A549 treated with GW870086 at 1 μM for 4 hours (cell line): ENCODE measurements at places on chromosomes 6 and 20. TPM values are rescaled to one million over a fixed set of nuclear protein-coding genes. Genes with fewer than 3 reads are reported as not detected.

Gene RIPOR2
- 0.13 to 0.18 TPM (median 0.15 TPM) in 4 of 5 replicates, not detected in the other for total RNA-seq

Gene MAFB
- total RNA-seq: 0.13 to 0.31 TPM (median 0.16 TPM) in 5 replicates

Gene PBOV1
- total RNA-seq: not detected in 5 replicates

Gene FHL5
- not detected in 5 replicates for total RNA-seq

Gene SLC17A3
- total RNA-seq: 0.86 to 1.4 TPM (median 1.3 TPM) in 5 replicates

Gene ZFAND3
- total RNA-seq: 39.3 to 52.5 TPM (median 51.2 TPM) in 5 replicates

Gene OR12D3
- total RNA-seq: not detected in 5 replicates

Gene ZNF391
- total RNA-seq: 0.21 to 0.32 TPM (median 0.25 TPM) in 5 replicates

Gene CST9L
- total RNA-seq: not detected in 5 replicates

Gene CPXM1
- not detected in 5 replicates for total RNA-seq

Gene SGK2
- total RNA-seq: 8.2 to 10.4 TPM (median 9.3 TPM) in 5 replicates

Gene PROKR2
- not detected in 5 replicates for total RNA-seq

Gene SLC17A1
- total RNA-seq: 0.12 TPM in 1 of 5 replicates, not detected in the others

Gene CDH26
- total RNA-seq: 0.10 to 0.23 TPM (median 0.15 TPM) in 4 of 5 replicates, not detected in the other

Gene GABRR1
- total RNA-seq: not detected in 5 replicates

Gene SCAF8
- 15.5 to 20.0 TPM (median 18.1 TPM) in 5 replicates for total RNA-seq

Gene VSX1
- total RNA-seq: 0.43 to 1.1 TPM (median 0.61 TPM) in 5 replicates

Gene RIPPLY2
- total RNA-seq: 0.26 to 1.5 TPM (median 0.58 TPM) in 4 of 5 replicates, not detected in the other

Gene SLPI
- 10.3 to 12.4 TPM (median 11.8 TPM) in 5 replicates for total RNA-seq

Gene RNF146
- total RNA-seq: 8.2 to 11.2 TPM (median 10.5 TPM) in 5 replicates

Gene ATP9A
- 11.1 to 16.4 TPM (median 15.6 TPM) in 5 replicates for total RNA-seq

Gene UNC5CL
- total RNA-seq: 0.34 to 1.1 TPM (median 0.60 TPM) in 5 replicates

Gene CD93
- 0.02 to 0.03 TPM in 2 of 5 replicates, not detected in the others for total RNA-seq

Gene CYP39A1
- total RNA-seq: 0.06 to 0.16 TPM in 2 of 5 replicates, not detected in the others

Gene FKBP1C
- total RNA-seq: 1.8 to 2.5 TPM (median 2.0 TPM) in 5 replicates

Gene RPP21
- 60.1 to 74.0 TPM (median 65.1 TPM) in 5 replicates for total RNA-seq

Gene ANGPT4
- total RNA-seq: 0.06 to 0.07 TPM in 2 of 5 replicates, not detected in the others

Gene SLC24A3
- 0.07 TPM in 1 of 5 replicates, not detected in the others for total RNA-seq

Gene RIMS1
- total RNA-seq: 0.02 TPM in 1 of 5 replicates, not detected in the others

Gene LTA
- total RNA-seq: 0.17 to 0.34 TPM in 2 of 5 replicates, not detected in the others

Gene STMND1
- not detected in 5 replicates for total RNA-seq

Gene HCK
- total RNA-seq: 0.06 to 0.18 TPM (median 0.14 TPM) in 5 replicates

Gene IDH3B
- 126 to 137 TPM (median 132 TPM) in 5 replicates for total RNA-seq

Gene DOK5
- not detected in 5 replicates for total RNA-seq

Gene CLPSL1
- total RNA-seq: not detected in 5 replicates

Gene MLN
- not detected in 5 replicates for total RNA-seq

Gene TMEM181
- total RNA-seq: 11.7 to 17.0 TPM (median 15.2 TPM) in 5 replicates

Gene TRIM15
- total RNA-seq: not detected in 5 replicates

Gene PDE10A
- 24.4 to 28.4 TPM (median 27.9 TPM) in 5 replicates for total RNA-seq

Gene COL12A1
- total RNA-seq: 3.3 to 6.1 TPM (median 5.3 TPM) in 5 replicates

Gene FARS2
- 9.6 to 11.5 TPM (median 10.3 TPM) in 5 replicates for total RNA-seq

Gene ARMC12
- total RNA-seq: 0.25 to 0.63 TPM (median 0.35 TPM) in 5 replicates

Gene RHAG
- total RNA-seq: 0.06 to 0.15 TPM (median 0.09 TPM) in 3 of 5 replicates, not detected in the others
